ENCODE measurements at places on chromosomes 6 and 20. TPM values are rescaled to one million over a fixed set of nuclear protein-coding genes. Genes with fewer than 3 reads are reported as not detected.

The B3GAT2 gene
- 0.13 TPM for total RNA-seq

The MAPK13 gene
- total RNA-seq: 157 TPM

- peak; percentile 86 for DNase-seq
Measured at GRCh38 chr20:64077876-64078551, 1.3 kb downstream of the RGS19 start.

DNA sequence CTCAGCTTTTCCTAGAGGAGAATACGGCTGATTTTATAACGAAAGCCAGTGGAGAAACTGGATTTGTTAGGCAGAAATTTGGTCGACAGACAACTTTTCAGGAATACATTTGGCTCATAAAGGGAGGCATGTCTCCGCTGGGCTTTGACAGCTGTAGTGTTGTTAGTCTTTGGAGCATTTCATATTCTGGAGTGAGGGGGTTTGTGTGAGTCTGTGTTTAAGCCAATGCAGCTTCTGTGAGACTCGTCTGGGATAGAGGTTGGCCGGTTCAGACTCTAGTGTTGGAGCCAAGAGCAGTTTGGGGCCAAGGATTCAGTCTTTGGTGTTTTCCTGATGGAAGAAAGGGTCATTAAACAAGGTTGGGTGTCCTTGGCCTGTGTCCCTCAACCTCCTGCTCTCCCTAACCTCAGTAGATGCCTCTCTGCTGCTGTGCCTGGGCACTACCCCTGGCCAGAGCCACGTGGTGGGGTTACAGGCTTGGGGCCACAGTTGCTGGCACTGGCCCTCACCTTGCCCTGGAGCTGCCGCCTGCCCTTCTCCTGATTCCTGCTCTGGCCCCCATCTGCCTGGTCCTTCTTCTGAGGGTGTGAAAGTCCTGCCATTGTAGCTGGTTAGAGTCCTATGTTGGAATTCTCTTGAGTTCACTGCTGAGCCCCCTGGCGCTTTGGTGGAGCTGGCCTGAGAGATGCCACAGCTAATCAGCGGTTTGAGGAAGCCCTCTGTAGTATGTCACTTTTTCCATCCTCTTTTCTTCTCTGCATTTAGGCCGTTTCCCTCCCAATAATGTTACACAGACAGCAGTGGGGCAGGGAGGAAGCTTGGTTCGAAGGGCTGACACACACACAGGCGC is 6.9 kb downstream of the PTK7 start:
- no peak for DNase-seq

The WASF1 gene
- 16.0 TPM for total RNA-seq

The TOMM34 gene
- 15.4 TPM for total RNA-seq

GRCh38 chr20:2713285-2713684 is 20.7 kb downstream of the EBF4 start:
- no peak for DNase-seq

Measured in mucosa of descending colon (tissue), 3 donors.